Posterior cingulate gyrus (tissue), 11 donors: ENCODE measurements at places on chromosomes 7 and 10.

DNA sequence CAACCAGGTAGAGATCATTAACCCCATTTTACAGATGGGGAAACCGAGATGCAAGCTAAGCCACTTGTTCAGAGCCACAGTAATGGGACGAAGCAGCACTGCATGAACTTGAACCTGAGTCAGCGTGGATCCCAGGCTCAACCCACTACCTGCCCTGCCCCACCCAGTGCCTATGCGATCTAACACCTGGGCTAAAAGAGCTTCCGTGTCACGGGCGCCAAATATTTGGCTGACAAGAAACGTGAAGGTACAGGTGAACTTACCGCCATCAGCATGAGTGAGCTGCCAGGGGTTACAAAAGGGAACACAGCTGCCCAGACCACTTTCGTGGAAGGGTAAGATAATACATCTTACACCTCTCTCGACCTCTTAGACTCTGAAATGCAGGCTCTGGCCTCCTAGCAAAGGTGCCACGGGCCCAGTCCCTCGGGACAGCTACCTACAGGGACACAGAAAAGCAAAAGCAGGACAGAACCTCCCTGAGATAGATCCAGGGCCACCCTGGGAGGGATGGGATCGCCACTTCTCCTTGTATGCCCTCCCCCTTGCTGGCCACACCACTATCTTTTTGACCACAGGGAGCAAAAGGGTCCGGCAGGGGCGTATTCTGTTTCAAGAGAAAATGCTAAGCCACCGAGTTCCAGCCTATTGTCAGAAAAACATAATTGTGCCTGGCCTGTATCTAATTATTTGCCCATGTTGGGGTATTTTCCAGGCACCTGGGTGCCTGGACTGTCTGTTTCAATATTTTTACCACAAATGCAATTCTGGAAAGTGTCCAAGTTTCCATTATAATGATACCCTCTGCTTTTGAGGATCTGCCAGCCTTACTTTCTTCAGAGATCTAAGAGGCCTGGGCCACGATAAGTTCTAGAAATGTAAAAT, 6.4 kb downstream of the CHST15 start:
- no peak for DNase-seq

DNA sequence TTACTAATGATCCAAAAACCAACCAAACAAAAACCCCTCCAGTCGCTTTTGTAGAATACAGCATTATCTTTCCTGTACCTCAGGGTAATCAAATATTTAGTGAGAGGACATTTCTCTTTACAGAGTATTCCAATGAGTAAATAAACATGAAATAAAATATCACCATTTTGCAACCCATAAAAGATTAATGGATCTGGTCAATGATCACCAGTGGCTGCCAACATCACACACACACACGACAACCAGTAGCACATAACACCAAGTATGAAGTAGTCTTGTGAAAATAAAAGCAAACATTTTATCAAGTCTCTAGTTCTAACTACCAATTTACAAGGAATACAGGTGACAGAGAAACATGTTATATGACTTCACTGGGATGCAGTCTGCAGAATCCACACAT, 188.6 kb upstream of the IMMP2L start:
- no peak for DNase-seq

DNA sequence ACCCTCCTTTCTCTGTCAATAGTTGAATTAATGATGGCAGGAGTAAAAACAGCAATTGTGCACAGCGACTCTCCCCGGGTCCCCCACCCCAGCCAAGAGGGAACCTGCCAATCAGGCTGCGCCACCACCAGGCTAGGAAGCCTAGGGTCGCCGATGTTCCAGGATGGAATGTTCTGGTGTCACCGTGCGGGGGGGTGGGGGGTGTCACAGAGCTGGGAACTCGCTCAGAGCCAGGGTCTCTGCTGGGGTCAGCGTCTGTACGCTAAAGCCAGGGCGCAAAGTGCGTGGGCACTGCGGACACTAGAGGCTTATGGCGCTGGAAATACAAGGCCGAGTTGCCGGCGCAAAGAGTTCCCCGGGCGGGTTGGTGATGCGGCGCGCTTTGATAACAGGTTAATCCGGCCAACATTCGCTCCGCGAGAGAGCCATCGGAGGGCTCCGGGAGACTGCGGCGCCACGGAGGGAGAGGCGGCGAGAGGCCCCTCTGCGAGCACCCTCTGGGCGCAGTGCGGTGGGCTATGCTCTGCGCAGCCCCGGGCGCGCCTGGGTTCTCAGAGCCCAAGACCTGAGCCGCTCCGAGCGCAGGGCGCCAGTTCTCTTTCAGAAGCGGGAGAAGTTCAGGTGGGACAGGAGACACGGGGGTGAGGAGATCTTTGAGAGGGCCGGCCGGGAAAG, 192.3 kb downstream of the EMX2 start:
- DNase-seq, result no peak

DNA sequence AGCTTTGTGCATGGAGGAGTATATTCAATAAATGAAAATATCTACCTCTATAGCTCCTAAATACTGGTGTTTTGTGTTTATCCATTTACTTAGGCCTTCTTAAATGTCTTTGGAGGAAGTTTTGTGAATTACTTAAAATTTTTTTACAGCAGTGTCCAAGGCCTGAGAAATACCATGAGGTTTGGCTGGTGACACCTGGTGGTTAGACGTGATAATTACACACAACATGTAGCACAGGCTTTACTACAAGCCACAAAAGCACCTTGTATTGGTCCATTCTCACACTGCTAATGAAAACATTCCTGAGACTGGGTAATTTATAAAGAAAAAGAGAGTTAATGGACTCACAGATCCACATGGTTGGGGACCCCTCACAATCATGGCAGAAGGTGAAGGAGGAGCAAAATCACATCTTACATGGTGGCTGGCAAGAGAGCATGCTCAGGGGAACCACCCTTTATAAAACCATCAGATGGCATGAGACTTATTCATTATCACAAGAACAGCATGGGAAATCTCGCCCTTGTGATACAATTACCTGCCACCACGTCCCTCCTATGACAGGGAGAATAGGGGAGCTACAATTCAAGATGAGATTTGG, 20.6 kb downstream of the HYAL4 start:
- peak; percentile 16 for DNase-seq

GRCh38 chr10:116907245-116907987, 58.1 kb downstream of the ENO4 start:
- DNase-seq, result no peak

- no peak for DNase-seq
Observed at GRCh38 chr10:30158325-30158960, 99.1 kb upstream of the JCAD start.

DNA sequence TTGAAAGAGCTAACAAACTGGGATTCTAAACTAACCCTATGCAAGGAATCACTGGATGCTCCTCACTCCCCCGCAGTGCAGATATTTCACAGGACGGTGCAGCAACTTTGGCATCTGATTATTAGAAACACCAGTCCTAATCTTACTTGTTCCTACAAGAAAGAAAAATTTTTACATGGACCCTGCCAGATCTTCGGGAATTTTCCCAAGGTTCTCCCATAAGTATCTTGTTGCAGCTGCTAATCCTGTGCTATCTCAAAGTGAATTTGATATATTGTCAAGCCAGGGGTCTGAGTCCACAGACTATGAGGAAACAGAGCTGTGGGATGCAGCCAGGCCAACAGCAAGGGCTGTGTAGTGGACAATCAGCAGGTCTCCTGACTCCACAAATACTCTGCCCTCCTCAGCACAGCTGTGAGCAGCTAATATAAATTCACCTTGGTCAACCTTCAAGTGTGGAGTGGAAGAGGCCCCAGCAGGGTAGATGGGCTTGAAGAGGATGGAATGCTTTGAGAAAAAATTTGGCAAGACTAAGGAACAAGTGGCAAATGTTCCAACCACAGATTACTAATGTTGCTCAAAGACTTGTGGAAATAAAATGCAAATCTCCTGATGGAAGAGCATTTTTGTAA, 25.6 kb downstream of the VSTM4 start:
- DNase-seq, result no peak

GRCh38 chr10:5666841-5667630, 641 bp upstream of the ASB13 start:
- DNase-seq, result no peak

DNA sequence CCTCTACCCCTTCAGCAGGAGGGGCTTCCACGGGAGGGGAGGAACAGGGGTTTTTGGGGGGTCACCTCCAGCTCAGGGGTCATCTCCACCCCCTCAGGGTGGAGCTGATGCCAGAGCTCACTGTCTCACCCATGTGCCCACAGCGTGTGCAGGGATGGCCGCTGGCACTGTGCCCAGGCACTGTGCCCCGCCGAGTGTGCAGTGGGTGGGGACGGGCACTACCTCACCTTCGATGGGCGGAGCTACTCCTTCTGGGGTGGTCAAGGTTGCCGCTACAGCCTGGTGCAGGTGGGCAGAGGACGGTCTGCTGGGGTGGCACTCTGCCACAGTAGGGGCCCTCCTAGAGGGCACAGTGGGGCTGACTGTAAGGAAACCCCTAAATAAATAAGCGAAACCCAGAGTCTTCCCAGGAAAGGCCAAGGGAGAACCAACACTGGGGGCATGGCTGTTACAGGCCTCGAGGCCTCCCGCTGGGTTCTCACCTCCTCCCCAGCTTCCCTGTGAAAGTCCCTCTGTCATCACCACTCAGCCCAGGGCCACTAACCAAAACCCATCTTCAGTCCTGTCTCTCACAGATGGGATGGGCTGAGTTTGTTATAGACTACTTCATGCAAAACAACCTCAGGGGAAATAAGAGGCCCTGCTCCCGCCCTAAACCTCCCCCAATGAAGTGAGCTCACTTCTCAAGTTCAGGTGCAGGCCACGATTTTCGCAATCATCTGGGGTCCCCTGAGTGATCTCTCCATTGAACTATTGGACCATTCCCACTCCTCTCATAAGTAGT, 7.4 kb upstream of the ZNF467 start:
- DNase-seq, result no peak

GRCh38 chr7:128405471-128406313, 4.1 kb downstream of the IMPDH1 start:
- DNase-seq, result no peak

GRCh38 chr7:111594602-111595001, 32.3 kb upstream of the IMMP2L start:
- no peak for DNase-seq

DNA sequence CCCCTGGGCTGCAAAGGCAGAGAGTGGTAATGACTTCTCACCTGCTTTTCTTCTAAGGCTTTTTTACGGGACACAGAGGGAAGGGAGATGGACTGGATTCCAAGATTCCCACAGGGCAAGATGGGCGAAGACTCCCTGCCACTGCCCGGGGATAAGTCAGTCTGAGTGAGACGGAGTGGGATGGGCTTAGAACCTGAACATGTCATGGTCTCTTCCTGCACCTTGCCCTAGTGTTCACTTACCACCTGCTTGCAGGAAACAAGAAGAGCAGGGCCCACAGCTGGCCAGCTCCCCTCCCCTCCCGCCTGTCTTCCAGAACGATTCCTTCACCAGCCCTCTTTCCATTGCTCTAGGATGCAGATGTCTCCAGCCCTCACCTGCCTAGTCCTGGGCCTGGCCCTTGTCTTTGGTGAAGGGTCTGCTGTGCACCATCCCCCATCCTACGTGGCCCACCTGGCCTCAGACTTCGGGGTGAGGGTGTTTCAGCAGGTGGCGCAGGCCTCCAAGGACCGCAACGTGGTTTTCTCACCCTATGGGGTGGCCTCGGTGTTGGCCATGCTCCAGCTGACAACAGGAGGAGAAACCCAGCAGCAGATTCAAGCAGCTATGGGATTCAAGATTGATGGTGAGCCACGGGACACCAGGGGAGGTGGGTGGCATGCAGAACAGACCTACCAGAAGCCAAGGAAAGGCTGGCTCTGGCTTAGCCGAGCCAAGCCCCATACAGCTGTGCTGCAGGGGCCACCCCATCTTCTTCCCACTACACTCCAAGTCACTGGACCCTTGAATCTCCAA, 1.3 kb downstream of the SERPINE1 start:
- DNase-seq, result no peak

GRCh38 chr10:85558533-85558932, 808.1 kb downstream of the GRID1 start:
- DNase-seq, result no peak

- no peak for DNase-seq
Observed at GRCh38 chr10:111261081-111261615, 184.3 kb downstream of the ADRA2A start.

- no peak for DNase-seq
Observed at GRCh38 chr10:14365266-14365665, 34.5 kb upstream of the FRMD4A start.
